Astrocyte (in vitro differentiated cells and primary cell): ENCODE measurements at places on chromosomes 2 and 18. TPM values are rescaled to one million over a fixed set of nuclear protein-coding genes. Genes with fewer than 3 reads are reported as not detected.
A peak's percentile ranks its signal among the peaks of the same experiment; 100 is the strongest.

DNA sequence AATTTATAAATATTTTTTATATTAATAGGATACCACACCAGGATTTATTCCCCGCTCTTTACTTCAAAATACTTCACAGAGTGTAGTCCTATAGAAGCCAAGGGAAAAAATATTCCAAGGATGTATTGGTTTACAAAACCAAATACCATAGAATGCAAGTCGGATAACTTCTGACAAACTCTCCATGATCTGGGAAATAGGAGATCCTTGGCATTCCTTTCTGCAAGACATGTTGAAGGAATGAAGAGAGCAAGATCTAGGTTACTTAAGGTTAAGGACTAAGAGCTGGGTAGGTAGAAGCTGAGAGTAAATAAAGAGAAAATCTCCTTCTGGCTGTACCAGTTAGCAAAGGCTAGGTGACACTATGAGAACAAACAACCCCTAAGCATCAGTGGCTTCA lies 141.2 kb downstream of the LRATD1 start:
- no peaks in the 10 kb centered on the region for H3K27me3 ChIP-seq
- H3K4me3 ChIP-seq = no peak overlapping the region
- H3K4me1 ChIP-seq = peaks cover 5% of the 10 kb centered on the region
- DNase-seq = peak; percentile 65
- no peak overlapping the region for H3K27ac ChIP-seq

DNA sequence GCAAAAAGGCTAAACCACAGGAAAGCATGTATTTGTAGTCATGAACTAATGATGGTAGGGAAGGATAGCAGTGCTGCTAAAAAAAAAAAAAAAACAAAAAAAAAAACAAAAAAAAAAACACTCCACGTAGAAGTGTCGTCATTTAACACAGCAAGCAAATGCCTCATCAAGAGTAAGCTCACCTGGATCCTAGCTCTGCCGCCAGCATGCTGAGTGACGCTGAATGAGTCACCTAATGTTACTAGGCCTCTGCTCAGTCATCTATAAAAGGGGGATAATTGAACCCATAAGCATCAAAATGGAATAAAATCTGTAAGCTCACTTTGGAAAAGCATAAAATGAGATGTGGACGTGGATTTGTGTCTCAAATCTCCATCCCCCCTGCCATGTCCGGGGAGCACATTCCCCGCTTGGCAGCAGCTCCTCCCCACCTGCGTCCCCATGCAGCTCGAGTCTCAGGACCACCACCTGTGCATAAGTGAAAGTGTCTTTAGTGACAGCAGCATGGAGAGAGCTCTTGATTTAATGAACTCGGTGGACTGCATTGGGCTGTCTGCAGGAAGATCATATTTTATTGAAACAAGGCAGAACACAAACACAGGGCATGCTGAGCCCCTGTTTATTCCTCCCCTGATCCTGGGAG lies 427.5 kb downstream of the LRATD1 start:
- H3K27ac ChIP-seq = no peak overlapping the region
- no peak overlapping the region for H3K4me3 ChIP-seq
- DNase-seq = no peak
- H3K4me1 ChIP-seq = no peaks in the 10 kb centered on the region
- no peaks in the 10 kb centered on the region for H3K36me3 ChIP-seq

DNA sequence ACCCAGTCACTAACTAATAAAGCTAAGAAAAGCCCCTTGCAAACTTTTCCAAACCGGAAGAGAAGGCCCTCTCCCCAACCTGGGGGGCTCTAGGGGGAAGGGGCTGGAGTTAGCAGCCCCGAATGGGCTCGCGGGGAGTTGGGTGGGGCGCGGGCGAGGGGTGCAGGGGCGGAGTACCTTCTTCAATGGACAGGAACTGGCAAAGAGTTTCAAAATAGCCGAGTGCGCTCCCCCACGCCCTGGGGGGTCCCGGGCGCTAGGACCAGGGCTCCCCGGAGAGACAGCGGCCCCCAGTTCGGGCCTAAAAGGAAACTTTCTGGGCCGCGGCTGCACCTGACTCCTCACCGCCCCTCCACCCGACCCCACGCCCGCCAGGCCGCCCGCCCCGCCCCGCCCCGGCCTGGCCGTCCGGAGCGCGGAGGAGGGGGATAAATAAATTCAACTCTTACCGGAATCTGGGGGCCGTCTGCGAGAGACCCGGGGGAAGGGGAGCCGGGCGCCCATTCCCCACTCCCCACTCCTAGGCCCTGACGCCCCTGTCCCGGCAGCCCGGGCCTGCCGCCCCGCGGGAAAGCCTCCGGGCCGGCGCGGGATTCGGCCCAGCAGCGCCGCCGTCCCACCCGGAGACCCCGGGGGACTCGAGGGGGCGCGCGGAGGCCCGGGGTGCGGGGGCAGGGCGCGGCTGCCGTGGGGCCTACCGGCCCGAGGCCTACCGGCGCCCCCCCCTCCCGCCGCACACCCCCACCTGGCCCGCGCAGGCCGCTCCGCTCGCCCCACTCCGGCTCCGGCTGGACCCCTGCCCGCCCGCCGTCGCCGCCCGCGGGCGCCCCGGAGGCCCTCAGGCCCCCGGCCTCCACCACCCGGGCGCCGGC lies 868 bp downstream of the INO80D start:
- peak overlapping the region; percentile 97 for H3K27ac ChIP-seq
- H3K4me1 ChIP-seq = peaks cover 8% of the 10 kb centered on the region
- peaks cover 2% of the 10 kb centered on the region for H3K36me3 ChIP-seq
- DNase-seq = no peak

DNA sequence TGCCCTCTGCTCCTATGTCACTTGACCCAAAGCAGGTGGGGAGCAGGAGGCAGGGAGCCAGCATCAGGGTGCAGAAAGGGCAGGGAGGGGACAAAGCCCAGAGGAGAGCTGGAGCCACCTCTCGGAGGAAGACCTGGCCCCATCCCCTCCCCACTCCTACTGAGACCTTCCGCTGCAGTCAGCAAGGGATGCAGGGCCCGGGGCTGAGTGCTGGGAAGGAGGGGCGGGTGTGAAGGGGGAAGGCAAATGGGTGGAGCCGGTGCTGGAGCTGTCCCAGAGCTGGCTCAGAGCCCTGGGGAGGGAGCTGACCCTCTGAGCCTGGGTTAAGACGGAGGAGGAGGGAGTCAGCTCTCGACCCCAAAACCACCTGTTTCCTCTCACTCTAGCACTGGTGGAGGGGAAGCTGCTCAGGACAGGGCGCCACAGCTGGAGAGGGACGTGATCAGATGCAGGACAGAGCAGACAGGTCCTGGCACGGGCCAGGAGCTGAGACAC lies 33.8 kb downstream of the HS1BP3 start:
- H3K36me3 ChIP-seq = no peaks in the 10 kb centered on the region
- H3K4me1 ChIP-seq = peaks cover 25% of the 10 kb centered on the region
- H3K27me3 ChIP-seq = no peaks in the 10 kb centered on the region
- DNase-seq = no peak
- no peak overlapping the region for H3K4me3 ChIP-seq
- peak overlapping the region; percentile 59 for H3K27ac ChIP-seq

- H3K4me3 ChIP-seq = no peak overlapping the region
- no peaks in the 10 kb centered on the region for H3K27me3 ChIP-seq
- H3K36me3 ChIP-seq = no peaks in the 10 kb centered on the region
Observed at GRCh38 chr2:12852135-12852534, 135.4 kb downstream of the TRIB2 start.

DNA sequence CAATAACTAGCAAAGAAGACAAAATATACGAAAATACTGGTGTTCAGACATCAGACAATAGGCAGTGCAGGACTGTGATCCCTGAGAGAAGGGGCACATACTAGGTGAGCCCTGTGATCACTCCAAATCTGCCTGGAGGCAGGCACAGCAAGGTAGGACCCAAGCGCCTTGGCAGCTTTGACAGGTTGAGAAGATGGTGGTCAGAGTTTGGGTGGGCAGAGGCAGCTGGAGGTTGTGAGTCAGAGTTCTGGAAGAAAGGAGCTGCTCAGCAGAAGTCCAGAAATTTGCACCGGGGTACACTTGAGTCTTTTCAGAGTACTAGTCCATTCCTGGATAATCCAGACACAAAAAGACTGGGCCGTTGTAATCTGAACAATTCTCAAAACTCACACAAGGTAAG lies 14.0 kb downstream of the KIF1A start:
- peaks cover 7% of the 10 kb centered on the region for H3K27me3 ChIP-seq
- H3K27ac ChIP-seq = no peak overlapping the region
- no peak for DNase-seq
- no peaks in the 10 kb centered on the region for H3K4me1 ChIP-seq

DNA sequence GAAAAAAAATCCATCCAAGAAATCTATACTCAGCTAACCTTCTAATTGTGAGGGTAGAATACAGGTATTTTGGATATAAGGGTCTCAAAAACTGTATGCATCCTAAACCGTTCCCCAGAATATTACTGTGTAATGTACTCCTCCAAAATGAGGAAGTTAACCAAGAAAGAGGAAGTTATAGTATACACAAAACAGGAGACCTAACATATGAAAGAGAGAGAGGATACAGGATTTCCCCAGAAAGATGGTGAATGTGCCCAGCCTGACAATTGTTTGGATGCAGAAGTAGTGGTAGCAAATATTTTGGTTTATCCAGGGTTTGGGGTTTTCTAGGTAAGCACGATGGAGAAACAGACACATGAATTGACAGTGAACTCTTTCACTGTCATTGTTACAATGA lies 50.6 kb downstream of the GALNT3 start:
- no peaks in the 10 kb centered on the region for H3K27me3 ChIP-seq
- no peak overlapping the region for H3K27ac ChIP-seq
- H3K36me3 ChIP-seq = no peaks in the 10 kb centered on the region
- H3K4me3 ChIP-seq = no peak overlapping the region

- peak; percentile 45 for DNase-seq
- no peaks in the 10 kb centered on the region for H3K4me1 ChIP-seq
- no peaks in the 10 kb centered on the region for H3K27me3 ChIP-seq
- no peak overlapping the region for H3K27ac ChIP-seq
- no peaks in the 10 kb centered on the region for H3K36me3 ChIP-seq
- no peak overlapping the region for H3K4me3 ChIP-seq
Observed at GRCh38 chr18:41378598-41378997, 576.4 kb upstream of the PIK3C3 start.

DNA sequence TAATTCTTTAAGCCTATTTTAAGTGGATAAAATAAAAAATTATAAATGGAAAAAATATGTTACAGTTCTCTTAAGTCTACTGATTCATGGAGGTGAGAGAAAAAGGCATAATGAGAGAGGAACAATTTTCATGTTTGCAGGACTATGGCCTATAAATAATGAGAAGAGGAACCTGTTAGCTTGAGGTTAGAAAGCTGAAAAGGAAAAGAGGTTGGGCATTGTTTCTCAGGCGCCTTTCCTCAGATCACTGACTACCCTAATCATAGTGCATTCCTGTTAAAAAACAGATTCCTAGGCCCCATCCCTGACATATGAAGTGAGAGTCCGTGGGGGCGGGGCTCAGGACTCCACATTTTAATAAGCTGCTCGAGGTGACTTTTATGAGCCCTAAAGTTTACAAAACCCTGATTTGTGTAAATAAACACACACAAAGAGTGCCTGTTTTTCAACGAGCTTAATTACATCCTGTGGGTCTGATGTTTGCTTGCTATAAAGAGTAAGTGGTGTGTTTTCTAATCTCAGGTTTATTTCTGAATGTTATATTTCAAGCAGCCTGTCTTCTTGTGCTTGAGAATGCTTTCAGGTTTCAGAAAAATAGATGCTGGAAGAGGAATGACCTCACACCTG lies 335.5 kb downstream of the CLIP4 start:
- DNase-seq = no peak
- no peak overlapping the region for H3K4me3 ChIP-seq
- H3K27me3 ChIP-seq = no peaks in the 10 kb centered on the region
- no peak overlapping the region for H3K27ac ChIP-seq
- peaks cover 11% of the 10 kb centered on the region for H3K4me1 ChIP-seq

- no peak overlapping the region for H3K4me3 ChIP-seq
- H3K4me1 ChIP-seq = no peaks in the 10 kb centered on the region
- no peaks in the 10 kb centered on the region for H3K27me3 ChIP-seq
- peak; percentile 64 for DNase-seq
Observed at GRCh38 chr2:58939388-58939787, 698.3 kb upstream of the FANCL start.

DNA sequence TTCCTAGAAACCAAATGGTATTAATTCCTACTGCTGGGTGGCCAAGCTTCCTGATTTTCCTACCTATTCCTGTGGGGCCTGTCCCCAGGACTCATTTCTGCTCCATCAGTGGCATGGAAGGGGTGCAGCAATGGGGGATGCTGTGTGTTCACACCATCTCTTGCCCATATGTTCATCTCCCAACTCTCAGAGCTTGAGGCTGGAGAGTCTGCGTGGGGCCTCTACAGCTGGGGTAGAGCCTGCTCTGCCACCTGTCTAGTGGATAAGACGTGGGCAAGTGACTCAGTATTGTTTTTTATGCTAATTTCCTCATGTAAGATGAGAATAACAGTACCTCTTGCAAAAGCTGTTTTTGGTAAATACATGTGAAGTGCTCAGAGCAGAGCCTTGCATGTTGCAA lies 149.8 kb downstream of the ACTR3 start:
- DNase-seq = no peak
- no peaks in the 10 kb centered on the region for H3K27me3 ChIP-seq
- no peaks in the 10 kb centered on the region for H3K36me3 ChIP-seq
- no peak overlapping the region for H3K4me3 ChIP-seq
- no peak overlapping the region for H3K27ac ChIP-seq
- no peaks in the 10 kb centered on the region for H3K4me1 ChIP-seq

DNA sequence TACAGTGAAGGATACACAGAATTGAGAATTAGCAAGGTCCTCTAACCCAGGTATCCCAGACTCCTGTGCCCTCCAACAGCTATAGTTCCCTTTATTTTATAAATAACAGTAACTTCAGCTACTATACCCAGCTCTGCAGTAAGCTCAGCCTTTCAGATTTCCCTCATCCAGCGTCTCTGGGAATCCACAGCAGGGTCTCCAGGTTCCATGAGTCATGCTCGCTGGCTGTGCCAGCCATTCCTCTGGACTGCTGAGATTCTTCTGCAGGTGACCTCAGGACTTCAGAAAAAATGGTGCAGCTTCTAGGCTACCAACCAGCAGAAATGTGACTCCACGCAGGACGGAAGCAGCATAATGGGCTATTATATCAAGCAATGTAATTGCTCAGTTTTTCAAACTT lies 419.3 kb downstream of the ZNF516 start:
- H3K27ac ChIP-seq = no peak overlapping the region
- H3K4me3 ChIP-seq = no peak overlapping the region
- H3K36me3 ChIP-seq = no peaks in the 10 kb centered on the region
- no peaks in the 10 kb centered on the region for H3K27me3 ChIP-seq
- DNase-seq = no peak

DNA sequence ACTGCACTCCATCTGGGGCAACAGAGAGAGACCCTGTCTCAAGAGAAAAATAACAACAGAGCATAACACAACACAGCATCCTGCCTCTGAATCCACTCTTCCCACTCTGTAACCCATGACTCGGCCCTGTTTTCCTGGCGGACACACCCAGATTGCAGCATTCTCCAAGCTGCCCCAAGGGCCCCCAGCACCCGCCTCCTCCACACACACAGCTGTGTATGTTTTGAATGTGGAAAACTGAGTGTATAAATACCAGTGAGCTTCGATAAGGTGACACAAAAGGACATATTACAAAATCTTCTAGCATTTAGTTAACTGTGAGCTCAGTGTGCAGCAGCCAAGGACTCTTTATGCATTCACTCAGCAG lies 13.0 kb downstream of the IMPA2 start:
- no peak for DNase-seq
- H3K36me3 ChIP-seq = no peaks in the 10 kb centered on the region
- H3K27ac ChIP-seq = no peak overlapping the region
- no peak overlapping the region for H3K4me3 ChIP-seq

Gene REG3G
- not detected in 2 replicates for total RNA-seq

Gene ANKRD23
- total RNA-seq = 2.5 and 3.3 TPM in 2 replicates

Gene PLGLB2
- total RNA-seq = 3.7 TPM in 2 replicates

Gene RESP18
- not detected in 2 replicates for total RNA-seq

Gene ANKRD44
- total RNA-seq = 7.2 and 7.8 TPM in 2 replicates

Gene ACADL
- 1.9 and 2.3 TPM in 2 replicates for total RNA-seq

Gene ANKRD39
- 11.9 and 13.7 TPM in 2 replicates for total RNA-seq
